Neuronal stem cell (in vitro differentiated cells): ENCODE measurements at places on chromosomes 12 and 14.

GRCh38 chr12:120343692-120344091, 16.1 kb upstream of the PLA2G1B start:
- no peak overlapping the region for H3K27ac ChIP-seq
- H3K36me3 ChIP-seq, result peaks cover 64% of the 10 kb centered on the region
- H3K4me3 ChIP-seq, result no peak overlapping the region

DNA sequence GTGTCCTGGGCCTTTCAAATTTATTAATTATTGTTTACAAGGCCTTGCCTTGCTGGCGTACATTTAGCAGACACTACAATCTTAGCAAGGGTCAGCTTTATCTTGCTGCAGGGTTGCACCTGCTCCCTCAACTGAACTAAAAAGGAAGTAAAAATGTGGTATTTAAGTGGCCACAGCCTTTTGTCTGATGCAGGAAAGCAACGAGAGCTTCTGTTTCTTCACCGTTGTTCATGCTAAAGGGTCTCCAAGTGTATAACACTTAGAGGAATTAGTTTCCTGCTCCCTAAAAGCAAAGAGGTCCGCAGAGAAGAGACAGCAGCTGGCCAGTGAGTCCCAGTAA, 62.8 kb upstream of the EGLN3 start:
- no peaks in the 10 kb centered on the region for H3K36me3 ChIP-seq
- no peak for DNase-seq
- no peak overlapping the region for H3K27ac ChIP-seq
- peaks cover 1% of the 10 kb centered on the region for H3K4me1 ChIP-seq
- H3K4me3 ChIP-seq, result no peak overlapping the region

GRCh38 chr12:2168808-2169207, 116.0 kb downstream of the CACNA1C start:
- H3K4me1 ChIP-seq, result peaks cover 12% of the 10 kb centered on the region
- no peak overlapping the region for H3K4me3 ChIP-seq
- DNase-seq, result no peak
- H3K27ac ChIP-seq, result no peak overlapping the region

DNA sequence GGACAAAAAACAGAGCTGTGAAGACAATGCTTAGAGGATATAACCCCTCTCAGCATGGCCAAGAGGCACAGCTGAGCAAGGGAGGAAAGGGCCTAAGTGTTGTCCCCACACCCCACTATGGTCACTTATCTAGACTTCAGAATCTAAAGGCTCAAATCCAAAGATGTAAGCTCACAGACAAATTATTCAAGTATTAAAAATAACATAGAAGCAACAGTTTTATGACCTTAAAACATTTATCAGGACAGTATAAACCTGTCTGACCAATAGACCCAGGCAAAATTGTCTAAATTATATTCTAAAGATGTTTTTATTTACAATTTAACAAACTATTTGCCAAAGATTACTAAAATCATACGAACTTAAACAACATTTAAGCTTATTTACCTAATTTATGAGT, 28.1 kb upstream of the PRICKLE1 start:
- no peak overlapping the region for H3K4me3 ChIP-seq
- no peaks in the 10 kb centered on the region for H3K36me3 ChIP-seq
- no peak overlapping the region for H3K27ac ChIP-seq
- no peaks in the 10 kb centered on the region for H3K4me1 ChIP-seq
- DNase-seq, result peak; percentile 12

DNA sequence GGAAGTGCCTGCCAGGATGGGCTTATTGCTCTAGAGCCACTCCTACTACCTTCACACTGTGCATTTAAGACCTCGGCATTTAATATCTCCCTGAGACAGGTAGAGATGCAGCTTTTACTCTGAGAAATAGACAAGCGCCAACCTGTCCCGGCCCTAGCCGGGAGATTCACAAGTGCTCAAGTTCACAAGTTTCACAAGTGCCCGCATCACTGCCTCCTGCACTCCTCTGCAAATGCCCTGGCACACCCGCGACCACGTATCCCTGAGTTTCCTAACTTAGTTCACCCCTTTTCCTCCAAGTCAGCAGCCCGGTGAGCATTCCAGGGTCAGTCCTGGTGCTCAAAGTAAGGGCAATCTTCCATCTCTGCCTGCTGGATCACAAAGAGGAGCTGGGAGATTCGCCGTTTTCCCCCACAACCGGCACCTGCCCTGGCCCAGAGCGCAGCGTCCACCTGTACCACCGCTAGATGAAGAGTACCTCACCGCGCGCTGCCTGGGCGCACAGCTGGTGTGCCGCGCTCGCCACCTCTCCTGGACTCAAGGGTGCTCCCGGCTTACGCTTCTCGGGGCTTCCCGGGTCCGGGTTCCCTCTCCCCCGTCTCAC, 5.0 kb upstream of the SLC38A4 start:
- no peak overlapping the region for H3K27ac ChIP-seq
- H3K36me3 ChIP-seq, result no peaks in the 10 kb centered on the region
- no peak overlapping the region for H3K4me3 ChIP-seq
- peaks cover 6% of the 10 kb centered on the region for H3K4me1 ChIP-seq

DNA sequence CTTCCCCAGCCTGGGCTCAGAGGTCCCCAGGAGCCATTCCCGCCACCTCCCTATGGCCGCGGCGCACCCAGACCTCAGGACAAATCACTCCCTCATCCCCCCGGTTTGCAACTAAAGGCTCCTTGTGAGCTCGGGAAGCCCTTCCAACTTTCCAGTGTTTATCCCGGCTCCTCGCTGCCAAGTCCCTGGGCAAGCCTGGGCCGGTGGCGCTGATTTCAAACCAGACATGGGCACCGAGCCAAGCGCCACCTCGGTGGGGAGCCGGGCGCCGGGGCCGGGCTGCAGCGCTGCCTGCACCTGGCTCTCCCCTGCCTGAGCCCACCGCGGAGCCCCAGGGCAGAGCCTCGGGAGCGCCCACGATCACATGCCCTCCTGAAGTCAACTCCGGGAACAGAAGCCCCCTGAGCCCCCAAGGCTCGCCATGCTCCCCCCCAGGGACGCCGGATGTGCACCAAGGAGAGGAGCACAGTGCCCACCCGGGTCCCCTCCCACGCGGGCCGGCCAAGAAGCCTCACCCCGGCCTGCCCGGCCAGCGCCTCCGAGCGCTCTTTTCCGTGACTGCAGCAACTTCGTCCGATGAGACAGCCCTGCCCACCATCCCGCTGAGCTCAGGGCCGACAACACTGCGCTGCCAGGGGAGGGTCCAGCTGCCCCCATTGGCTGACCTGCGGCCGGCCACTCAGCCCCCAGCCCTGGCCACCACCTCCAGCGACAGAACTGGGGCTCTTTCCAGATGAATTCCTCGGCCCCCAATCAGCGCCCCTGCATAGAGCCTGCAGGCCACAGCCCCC, 50.0 kb downstream of the NCOR2 start:
- H3K27me3 ChIP-seq, result no peaks in the 10 kb centered on the region
- peaks cover 31% of the 10 kb centered on the region for H3K4me1 ChIP-seq
- no peak for DNase-seq
- H3K27ac ChIP-seq, result peak overlapping the region; percentile 96
- H3K4me3 ChIP-seq, result no peak overlapping the region

DNA sequence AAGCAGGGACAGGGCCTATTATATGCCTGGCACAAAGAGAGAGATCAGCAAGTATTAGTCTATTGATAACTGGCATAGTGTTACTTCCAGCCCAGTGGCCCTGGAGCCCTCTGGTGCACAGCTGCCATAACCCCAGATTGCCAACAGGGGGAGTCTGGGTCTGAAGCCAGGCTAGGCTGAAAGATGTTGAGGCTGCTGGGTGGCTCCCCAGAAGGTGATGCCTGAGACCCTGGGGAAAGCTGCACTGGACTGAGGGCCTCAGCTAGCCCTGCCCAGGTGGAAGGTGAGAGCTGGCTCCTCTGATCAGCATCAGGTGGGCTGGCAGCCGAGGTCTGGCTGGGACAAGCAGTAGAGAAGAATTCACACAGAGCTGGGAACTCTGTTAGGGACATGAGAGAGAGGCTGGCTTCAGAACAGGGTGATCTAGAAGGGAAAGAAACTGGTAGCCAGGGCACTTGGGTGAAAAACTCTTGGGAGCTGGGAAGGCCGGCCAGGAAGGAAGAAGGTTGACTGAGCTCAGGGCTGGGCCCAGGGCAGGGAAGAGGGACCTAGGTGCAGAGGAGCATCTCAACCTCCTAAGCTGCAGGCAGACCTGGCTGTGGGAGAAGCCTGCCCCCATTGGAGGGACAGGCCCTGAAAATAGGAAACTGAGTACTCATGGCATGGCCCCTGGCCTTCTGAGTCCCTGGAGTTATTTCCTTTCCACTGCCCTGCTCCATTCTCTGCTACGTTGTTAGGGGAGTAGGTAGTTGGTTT, 3.9 kb downstream of the GZMH start:
- peaks cover 1% of the 10 kb centered on the region for H3K4me1 ChIP-seq
- no peaks in the 10 kb centered on the region for H3K36me3 ChIP-seq
- no peaks in the 10 kb centered on the region for H3K27me3 ChIP-seq
- no peak overlapping the region for H3K27ac ChIP-seq

DNA sequence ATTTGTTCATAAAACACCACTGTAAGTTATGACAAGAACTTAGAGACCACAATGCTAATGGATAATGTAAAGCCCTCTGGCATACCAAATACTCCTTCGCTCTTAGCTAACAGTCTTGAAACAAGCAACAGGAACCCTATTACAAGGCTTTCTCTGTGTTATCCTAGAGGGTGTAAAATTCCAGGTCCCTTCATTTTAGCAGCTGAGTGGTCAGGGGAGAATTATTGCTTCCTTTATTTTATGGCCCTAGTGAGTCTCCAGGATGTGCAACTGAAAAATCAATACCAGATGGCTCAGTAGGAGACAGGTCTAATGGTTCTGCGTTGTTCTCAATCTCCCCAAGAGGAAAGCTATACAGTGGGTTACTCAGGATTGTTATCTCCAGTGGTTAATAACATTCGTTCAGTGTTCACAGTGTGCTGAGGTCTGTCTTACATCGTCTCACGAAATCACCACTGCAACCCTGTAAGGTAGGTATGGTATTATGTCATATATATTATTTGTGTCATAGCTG, 172.7 kb upstream of the CNOT2 start:
- no peaks in the 10 kb centered on the region for H3K27me3 ChIP-seq
- no peaks in the 10 kb centered on the region for H3K4me1 ChIP-seq
- no peak overlapping the region for H3K27ac ChIP-seq

- H3K27ac ChIP-seq, result no peak overlapping the region
- no peaks in the 10 kb centered on the region for H3K36me3 ChIP-seq
- no peaks in the 10 kb centered on the region for H3K27me3 ChIP-seq
- H3K4me3 ChIP-seq, result no peak overlapping the region
- peaks cover 2% of the 10 kb centered on the region for H3K4me1 ChIP-seq
Observed at GRCh38 chr12:124123296-124124000, 150.4 kb downstream of the ZNF664 start.

DNA sequence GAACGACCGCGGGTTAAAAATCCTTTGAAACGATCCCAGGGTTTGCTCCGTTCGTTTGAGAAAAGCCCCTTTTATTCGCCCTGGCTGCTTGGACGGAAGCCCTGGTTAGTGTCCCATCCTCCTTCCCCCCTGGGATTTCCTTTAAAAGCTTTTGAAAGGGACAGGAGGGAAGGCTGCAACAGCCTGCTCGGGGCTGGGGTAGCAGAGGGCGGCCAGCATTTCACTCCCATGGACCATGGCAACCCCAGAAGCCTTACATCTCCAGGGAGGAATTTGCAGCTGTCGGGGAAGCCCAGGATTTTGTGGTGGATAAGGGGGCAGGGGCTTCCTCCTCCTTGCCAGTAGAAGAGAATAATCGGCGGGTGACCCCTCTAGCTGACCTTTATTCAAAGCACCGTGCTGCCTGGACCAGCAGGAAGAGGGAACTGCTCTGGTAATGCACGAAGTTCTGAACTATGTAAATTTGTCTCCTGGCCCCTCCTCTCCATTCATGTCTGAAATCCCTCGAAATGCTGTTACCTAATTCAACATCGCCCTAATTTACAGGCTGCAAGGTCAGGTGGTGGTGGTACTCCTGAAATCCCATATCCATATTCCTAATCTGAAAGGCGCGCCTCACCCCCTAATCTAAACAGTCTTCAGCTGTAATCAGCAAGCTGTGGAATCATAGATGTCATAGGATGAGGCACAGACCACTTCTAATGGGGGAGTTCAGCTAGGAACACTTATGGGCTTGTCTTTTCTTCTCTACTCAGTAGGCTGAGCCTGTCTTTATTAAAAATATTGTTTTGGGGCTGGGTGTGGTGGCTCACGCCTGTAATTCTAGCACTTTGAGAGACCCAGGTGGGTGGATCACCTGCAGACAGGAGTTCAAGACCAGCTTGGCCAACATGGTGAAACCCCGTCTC, 1.0 kb upstream of the CLIP1 start:
- peak overlapping the region; percentile 95 for H3K4me3 ChIP-seq
- peaks cover 9% of the 10 kb centered on the region for H3K36me3 ChIP-seq
- peaks cover 6% of the 10 kb centered on the region for H3K4me1 ChIP-seq
- no peaks in the 10 kb centered on the region for H3K27me3 ChIP-seq
- peak overlapping the region; percentile 98 for H3K27ac ChIP-seq
- DNase-seq, result peak; percentile 84

- H3K27ac ChIP-seq, result no peak overlapping the region
- H3K4me1 ChIP-seq, result no peaks in the 10 kb centered on the region
- no peak for DNase-seq
- no peaks in the 10 kb centered on the region for H3K36me3 ChIP-seq
Observed at GRCh38 chr14:70882776-70883492, 24.3 kb upstream of the PCNX1 start.

DNA sequence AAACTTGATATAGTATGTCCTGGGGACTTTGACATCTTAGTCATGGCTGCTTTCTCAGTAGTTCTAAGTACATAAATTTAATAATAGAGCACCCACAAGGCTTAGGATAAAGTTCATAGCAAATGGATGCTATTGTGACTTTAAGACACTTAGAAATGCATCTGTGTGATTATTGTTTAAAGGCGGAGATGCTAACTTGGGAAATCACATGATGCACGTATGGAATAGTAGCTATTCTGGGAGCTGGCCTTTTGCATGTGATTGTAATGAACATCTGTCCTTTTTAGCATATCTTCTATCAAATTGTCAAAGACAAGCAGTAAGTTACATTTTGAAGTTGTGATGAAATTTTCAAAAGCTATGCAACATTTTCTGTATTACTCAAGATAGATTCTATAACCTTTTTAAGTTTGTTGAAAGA, 46.7 kb upstream of the ATP2A2 start:
- H3K27ac ChIP-seq, result no peak overlapping the region
- no peaks in the 10 kb centered on the region for H3K36me3 ChIP-seq
- no peaks in the 10 kb centered on the region for H3K27me3 ChIP-seq

- H3K27me3 ChIP-seq, result no peaks in the 10 kb centered on the region
- H3K4me1 ChIP-seq, result peaks cover 10% of the 10 kb centered on the region
- H3K27ac ChIP-seq, result no peak overlapping the region
- DNase-seq, result no peak
- no peak overlapping the region for H3K4me3 ChIP-seq
Observed at GRCh38 chr12:12501121-12501520, 61.5 kb downstream of the DUSP16 start.
